ENCODE measurements at places on chromosomes 16 and 17.

DNA sequence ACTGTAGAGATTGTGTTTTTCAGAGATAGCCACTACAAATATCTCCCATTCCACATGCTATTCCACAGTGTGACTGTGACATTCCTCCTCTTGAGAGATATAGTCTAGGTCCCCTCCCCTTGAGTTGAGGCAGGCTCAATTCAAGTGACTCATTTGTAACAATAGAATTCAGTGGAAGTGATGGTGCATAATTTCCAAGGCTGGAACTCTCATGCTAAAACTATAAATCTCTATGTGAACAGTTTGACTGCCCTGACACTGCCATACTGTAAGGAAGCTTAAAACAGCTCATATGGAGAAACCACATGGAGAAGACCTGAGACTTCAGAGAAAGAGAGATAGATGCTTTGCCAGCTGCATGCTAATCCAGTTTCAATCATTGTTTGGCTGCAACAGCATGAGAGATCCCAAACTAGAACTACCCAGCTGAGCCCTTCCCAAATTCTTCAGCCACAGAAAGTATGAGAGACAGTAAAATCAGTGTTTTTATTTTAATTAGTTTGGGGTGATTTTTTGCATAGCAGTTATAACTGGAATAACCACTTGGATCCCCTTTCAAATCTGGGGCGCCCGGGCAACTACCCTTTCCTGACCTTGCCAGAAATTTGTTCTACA is 19.5 kb upstream of the CSNK2A2 start:
- no peak for DNase-seq

DNA sequence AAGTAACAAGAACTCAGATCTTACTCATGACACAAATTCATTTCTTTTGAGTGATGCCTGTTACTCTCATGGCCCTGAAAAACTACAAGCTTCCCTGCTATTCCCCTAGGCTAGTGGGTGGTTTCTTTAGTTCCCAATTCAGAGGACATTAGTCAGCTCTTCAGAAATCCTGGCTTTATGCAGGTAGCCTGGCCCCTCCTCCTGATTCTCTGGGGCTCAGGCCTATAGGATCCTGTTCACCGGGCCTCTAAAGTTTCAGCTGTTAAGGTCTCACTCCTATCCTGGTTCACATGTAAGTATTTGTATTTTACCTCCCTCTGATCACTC is 87.3 kb upstream of the IRX5 start:
- no peak for DNase-seq

GRCh38 chr16:58252716-58253115 is 42.1 kb downstream of the PRSS54 start:
- no peak for DNase-seq

- DNase-seq = no peak
These were observed 163.9 kb downstream of the SPECC1 start for GRCh38 chr17:20173091-20173490.

DNA sequence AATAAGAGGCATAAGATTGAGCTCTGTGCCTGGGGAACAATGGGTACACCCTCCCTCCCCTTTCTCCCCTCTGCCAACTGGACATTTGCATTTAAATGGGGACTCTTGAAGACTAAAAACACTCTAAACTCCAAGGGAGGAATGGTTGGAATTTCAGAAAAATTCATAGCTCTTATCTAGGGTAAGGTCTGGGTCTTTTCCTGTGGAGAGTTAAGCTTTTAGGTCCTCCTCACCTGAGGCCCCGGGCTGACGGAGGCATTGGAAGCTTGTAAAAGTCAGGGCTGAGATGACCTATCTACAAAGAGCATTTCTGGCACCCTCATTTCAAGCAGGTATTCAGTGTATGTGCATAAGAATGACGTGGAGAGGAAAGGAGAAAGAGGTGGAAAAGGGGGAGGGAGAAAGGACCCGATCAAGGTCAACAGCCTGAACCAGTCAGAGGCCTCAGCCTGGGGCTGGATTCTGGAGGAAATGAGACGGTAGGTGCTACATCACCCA is 78.0 kb downstream of the RAP1GAP2 start:
- no peak for DNase-seq

- DNase-seq = no peak
These were observed 855 bp downstream of the TMEM204 start for GRCh38 chr16:1534021-1535020.

GRCh38 chr17:8162997-8163977 is 539 bp upstream of the VAMP2 start:
- DNase-seq = no peak

DNA sequence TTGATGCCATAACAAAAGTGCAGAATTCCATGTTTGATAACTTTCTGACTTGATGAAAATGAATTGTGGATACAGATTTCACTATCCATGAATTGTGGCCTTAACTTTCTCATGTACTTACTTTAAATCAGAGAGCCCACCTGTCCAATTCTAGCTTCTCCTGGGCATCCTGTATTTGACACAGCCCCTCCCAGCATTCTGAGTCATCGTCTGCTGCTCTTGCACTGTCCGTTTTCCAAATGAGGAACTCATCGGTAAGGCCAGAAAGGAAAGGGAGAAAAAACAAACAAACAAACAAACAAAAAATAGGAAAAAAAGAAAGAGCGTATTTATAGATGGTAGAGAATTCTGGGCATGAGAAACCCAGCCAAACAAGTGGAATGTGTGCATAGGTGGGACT is 361.6 kb downstream of the WWOX start:
- no peak for DNase-seq

GRCh38 chr17:43846221-43846712 is 709 bp upstream of the CD300LG start:
- peak; percentile 78 for DNase-seq

- DNase-seq = no peak
These were observed 25.3 kb downstream of the GINS3 start for GRCh38 chr16:58417600-58417999.

- no peak for DNase-seq
These were observed 37.5 kb upstream of the TOM1L1 start for GRCh38 chr17:54863176-54863575.

DNA sequence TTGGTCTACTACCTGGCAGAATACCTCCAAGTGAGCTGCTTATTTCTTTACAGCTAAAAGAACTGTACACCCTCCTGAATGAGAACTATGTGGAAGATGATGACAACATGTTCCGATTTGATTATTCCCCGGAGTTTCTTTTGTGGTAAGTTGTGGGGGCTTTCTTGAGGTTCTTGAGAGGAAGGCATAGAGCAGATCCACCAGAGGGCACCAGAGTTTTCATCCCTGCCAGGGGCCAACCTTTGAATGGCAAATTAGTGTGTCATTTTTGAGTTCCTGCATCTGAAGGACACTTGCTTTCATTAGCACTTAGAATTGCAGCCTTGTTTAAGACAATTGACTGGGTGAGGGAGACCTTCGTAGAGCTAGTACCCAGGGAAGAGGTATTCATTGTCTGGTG is 35.0 kb downstream of the NMT1 start:
- DNase-seq = no peak
